ENCODE measurements at places on chromosomes 6 and 20.

DNA sequence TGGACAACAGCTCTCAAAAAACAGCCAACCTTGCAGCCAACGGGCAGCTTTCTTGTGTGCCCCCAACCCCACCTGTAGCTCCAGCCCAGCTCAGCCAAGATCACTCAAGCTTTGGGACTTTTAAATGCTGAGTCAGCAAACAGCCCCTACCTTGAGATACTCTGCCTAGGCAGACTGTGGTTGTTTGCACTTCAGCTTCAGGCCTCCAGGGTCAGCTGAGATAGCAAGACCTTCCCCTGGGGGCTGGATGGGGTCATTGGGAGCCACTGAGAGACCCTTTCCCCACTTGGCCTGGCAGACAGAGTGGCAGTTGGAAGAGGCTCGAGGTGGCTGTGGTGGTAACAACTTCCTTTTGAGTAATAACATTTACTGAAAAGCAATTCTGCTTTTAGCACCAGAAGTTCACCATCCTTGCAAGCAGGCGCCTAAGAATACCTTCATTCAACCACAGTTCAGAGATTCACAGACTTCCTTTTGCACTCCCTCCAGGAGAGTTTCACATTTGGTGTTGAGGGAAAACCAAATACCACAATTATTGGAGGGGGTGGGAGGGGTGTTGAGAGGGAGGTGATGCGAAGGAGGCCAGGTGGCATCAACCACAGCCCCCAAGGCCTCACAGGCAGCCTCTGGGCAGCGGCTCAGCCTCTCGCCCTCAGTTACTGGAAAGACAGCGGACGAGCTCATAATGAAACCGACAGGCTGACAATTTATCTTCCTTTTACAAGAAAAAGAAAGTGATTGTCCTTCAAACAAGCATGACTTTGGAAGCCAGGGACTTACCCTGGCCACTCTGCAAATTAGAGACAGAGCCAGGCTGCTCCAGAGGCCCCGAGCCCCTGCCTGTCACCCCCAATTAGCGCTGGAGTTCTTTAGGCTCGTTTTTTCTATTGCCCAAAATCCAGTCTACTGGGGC is 148.1 kb downstream of the CEBPB start:
- DNase-seq, result peak; percentile 58

GRCh38 chr6:33126101-33126714 is 50.4 kb downstream of the HLA-DPB1 start:
- peak; percentile 73 for DNase-seq

DNA sequence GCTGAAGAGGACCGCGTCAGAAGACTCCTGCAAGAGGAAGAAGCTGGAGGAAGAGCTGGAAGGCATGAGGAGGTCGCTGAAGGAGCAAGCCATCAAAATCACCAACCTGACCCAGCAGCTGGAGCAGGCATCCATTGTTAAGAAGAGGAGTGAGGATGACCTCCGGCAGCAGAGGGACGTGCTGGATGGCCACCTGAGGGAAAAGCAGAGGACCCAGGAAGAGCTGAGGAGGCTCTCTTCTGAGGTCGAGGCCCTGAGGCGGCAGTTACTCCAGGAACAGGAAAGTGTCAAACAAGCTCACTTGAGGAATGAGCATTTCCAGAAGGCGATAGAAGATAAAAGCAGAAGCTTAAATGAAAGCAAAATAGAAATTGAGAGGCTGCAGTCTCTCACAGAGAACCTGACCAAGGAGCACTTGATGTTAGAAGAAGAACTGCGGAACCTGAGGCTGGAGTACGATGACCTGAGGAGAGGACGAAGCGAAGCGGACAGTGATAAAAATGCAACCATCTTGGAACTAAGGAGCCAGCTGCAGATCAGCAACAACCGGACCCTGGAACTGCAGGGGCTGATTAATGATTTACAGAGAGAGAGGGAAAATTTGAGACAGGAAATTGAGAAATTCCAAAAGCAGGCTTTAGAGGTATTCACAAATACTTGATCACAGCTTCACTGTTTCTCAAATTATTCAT is 8.9 kb upstream of the SNRNP48 start:
- DNase-seq, result no peak

- DNase-seq, result no peak
Observed at GRCh38 chr6:80347101-80347500, 240.6 kb downstream of the BCKDHB start.

GRCh38 chr6:170198298-170198697 is 92.6 kb downstream of the DLL1 start:
- no peak for DNase-seq

DNA sequence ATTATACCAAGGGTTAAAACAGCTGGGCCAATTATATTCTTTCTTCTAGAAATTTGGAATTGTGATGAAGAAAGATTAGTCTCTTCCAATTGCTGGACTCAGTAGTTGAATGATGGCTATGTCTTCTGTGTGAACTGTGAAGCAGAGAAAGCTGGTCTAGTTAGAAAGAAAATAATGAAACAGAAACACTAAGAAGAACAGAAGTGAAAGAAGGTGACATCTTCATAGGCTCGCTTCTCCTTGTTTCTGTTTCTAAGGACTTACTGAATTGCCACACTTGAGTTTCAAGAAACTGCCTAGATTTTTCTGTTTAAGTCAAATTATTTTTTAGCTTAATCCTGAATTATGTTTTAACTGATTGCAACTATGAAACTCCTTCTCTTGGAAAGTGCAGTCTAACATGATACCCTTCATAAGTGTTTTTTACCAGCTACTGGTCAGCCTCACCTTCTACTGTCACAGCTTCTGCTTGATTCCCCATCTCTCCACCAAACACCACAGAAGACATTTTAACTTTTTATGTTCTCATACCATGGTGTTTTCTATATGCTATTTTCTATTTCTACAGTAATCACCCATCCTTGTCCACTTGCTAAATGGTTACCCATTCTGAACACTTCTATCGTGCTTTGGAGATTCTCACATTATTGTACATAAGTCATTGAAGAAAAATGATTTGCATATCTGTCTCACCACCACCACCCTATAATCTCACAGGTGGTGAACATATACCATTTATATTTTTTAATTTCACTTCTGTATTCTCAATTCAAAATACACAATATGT is 268.8 kb downstream of the GRIK2 start:
- DNase-seq, result no peak

GRCh38 chr20:8216375-8217200 is 84.5 kb downstream of the PLCB1 start:
- DNase-seq, result no peak

All from H9 (cell line).